ENCODE measurements at places on chromosomes 13 and 19.
A peak's percentile ranks its signal among the peaks of the same experiment; 100 is the strongest.

GRCh38 chr13:98300956-98301641, 124.0 kb upstream of the RNF113B start:
- H3K27me3 ChIP-seq = no peaks in the 10 kb centered on the region
- no peak overlapping the region for H3K4me3 ChIP-seq
- no peaks in the 10 kb centered on the region for H3K36me3 ChIP-seq

DNA sequence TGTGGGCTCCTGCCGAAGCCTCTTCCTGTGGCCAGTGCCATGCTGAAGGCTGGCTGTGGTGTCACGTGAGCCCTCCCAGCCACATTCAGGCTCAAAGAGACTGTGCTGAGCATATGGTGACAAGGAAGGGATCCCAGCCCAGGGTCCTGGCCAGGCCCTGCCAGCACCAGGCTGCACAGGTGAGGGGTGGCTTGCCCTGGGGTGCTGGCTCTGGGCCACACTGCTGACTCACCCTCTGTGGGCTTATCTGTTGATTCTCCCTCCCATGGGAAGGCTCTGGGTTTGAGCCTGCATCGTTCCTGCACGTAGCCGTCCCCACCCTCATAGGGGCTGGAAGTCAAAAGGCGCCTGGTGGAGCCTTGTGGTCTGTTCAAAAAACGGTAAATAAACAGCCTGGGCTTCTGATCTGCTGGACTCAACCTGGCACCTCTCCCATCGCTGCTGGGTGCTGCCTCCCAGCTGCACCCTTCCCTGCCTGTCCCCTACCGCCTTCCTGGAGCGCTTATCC, 31.1 kb downstream of the DNM2 start:
- no peak for DNase-seq
- peak overlapping the region; percentile 68 for H3K27ac ChIP-seq
- H3K36me3 ChIP-seq = no peaks in the 10 kb centered on the region
- H3K27me3 ChIP-seq = no peaks in the 10 kb centered on the region
- no peak overlapping the region for H3K4me3 ChIP-seq

- no peaks in the 10 kb centered on the region for H3K27me3 ChIP-seq
- H3K27ac ChIP-seq = no peak overlapping the region
- no peaks in the 10 kb centered on the region for H3K36me3 ChIP-seq
- no peak overlapping the region for H3K4me3 ChIP-seq
- DNase-seq = no peak
Observed at GRCh38 chr13:30830638-30830965, 75.5 kb upstream of the MEDAG start.

DNA sequence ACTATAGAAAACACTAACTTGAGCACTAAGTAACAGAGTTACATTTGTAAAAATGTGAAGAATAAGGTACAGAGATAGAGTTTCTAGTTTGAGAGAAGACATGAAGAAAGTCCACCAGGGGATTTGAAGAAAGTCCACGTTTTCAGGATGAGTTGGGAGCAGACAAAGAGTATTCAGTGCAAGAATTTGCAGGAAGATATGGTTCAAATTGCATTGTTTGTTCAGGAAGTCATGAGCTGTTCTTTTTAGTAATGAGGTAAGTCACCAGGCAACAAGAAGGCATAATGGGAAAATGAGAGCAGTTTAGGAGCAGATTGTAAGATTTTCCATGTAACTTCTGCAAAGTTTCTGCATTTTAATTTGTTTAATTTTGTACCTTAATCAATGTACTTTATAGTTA, 618.0 kb downstream of the DACH1 start:
- no peak overlapping the region for H3K4me3 ChIP-seq
- DNase-seq = no peak
- no peaks in the 10 kb centered on the region for H3K4me1 ChIP-seq
- H3K27me3 ChIP-seq = no peaks in the 10 kb centered on the region

- H3K4me3 ChIP-seq = no peak overlapping the region
- H3K27me3 ChIP-seq = no peaks in the 10 kb centered on the region
- no peak overlapping the region for H3K27ac ChIP-seq
- H3K4me1 ChIP-seq = no peaks in the 10 kb centered on the region
Observed at GRCh38 chr13:47396915-47397314, 500.1 kb upstream of the HTR2A start.

- H3K36me3 ChIP-seq = no peaks in the 10 kb centered on the region
- H3K27me3 ChIP-seq = peaks cover 3% of the 10 kb centered on the region
- no peaks in the 10 kb centered on the region for H3K4me1 ChIP-seq
- no peak overlapping the region for H3K27ac ChIP-seq
Observed at GRCh38 chr13:113164492-113164891, 6.0 kb downstream of the PROZ start.

GRCh38 chr13:21478881-21479808, 20.0 kb upstream of the ZDHHC20 start:
- H3K4me1 ChIP-seq = peaks cover 27% of the 10 kb centered on the region
- H3K27ac ChIP-seq = no peak overlapping the region
- no peaks in the 10 kb centered on the region for H3K27me3 ChIP-seq
